ENCODE measurements at places on chromosomes 16 and 17. TPM values are rescaled to one million over a fixed set of nuclear protein-coding genes. Genes with fewer than 3 reads are reported as not detected.
A peak's percentile ranks its signal among the peaks of the same experiment; 100 is the strongest.

- no peak for DNase-seq
Observed at GRCh38 chr17:48240562-48241130, 133.1 kb downstream of the SNX11 start.

DNA sequence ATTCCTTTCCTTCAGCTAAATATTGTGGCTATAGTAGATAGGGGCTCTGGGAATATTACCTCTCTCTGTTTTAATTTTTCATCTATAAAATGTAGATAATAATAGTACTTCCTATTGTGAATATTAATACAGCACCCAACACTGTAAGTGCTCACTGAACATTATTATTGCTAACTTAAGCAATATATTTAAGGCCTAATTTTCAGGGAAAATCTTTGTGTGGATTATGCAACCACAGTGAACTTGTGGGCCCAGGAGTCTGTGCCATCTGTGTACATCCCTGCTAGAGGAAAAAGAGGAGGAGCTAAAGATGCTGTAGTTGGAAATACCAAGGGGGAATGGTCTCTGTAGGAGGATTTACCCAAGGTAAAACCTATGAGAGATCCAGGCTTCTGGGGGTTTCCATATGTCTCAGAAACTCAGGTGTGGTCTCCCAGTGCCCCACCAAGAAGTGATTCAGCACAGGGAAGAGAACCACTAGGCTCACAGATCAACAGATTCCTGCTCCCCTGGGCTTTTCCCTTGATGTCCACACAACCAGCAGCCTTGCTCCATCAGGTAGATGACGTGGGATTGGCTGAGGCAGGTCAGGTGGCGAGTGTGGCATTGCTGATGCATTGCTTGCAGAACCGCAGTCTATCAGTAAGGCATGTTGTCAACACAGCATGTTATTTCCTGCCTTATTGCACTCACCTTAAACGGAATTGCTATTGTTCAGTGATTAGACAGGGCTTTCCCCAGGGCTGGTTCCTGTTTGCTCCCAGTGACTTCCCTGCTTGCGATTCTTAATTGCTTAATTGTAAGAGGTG is 1.6 kb upstream of the N4BP1 start:
- no peak for DNase-seq

DNA sequence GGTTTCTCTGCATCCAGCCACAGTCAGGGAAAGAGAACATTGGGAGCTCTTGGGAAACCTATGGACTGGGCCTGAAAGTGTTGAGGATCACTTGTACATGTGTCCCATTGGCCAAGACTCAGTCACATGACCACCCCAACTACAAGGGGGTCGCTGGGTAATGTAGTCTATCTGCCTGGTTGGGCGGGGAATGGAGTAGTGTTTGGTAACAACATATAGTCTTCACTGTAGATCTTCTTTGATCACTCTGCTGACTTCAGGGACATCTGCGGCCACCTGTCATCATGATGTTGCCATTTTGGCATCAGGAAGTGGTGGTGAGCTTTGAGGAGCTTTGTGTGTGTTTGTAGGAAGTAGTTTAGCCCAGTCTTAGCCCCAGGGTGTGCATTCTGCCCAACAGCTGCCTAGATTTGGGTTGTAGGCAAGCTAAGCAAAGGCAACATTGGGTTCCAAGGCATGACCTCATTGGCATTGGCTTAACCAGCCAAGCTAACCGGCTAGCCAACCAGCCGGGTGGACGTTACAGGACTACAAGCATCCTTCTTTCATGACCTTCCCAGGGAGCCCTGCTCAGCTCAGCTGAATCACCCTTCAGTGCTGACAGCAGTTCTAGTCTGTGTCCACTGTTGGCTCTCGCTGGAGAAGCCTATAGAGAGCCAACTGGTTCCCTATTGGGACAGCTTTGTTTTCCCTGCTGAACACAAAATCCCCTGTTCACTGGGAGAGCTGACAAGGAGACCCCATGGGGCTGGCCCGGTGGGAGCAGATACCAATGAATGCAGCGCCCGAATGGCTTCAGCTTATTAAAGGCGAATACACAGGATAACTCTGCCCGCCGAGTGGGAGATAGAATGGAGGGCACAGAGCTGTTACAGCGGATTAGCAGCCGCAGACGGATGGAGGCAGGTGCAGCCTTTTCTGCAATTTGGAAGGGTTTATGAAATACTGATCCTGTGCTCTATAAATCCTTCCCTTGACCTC is 178.6 kb downstream of the NTN1 start:
- no peak for DNase-seq

DNA sequence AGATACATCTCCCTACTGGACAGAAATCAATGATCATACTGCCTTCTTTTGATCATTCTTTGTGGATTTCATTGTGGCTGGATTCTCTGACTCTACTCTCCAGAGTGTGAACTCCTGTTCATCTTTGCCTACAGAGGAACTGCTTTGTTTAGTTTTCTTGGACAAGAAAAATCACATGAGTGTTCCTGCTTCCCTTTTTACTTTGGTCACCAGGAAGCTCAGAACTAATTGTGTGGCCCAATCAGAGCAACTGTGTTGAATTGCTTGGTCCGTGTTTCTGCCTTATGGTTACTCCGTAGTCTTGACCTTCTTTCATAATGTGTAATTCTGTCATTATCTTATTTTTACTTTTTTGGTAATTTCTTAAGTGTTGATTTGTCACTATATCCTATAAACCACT is 97.0 kb downstream of the MAF start:
- no peak for DNase-seq

Gene ZNF19
- total RNA-seq, result 5.1 TPM

DNA sequence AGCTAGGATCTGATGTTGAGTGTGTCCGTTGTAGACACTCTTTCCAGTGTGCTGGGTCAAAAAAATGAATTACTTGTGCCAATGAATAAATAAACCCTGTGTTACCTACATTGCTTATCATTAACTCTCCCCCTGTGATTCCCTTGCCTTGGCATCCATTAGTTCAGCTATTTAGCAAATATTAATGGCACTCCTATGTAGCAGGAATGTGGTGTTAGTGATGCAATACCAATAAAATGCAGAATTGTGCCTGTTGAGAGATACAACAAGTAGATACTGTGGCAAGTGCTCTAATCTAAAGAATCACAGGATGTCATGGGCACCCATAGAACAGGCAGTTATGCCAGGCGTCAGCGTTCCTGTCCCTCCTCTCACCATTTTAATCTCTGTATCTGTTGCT is 343.2 kb downstream of the PMP22 start:
- no peak for DNase-seq

Gene TOX3
- 7.9 TPM for total RNA-seq

DNA sequence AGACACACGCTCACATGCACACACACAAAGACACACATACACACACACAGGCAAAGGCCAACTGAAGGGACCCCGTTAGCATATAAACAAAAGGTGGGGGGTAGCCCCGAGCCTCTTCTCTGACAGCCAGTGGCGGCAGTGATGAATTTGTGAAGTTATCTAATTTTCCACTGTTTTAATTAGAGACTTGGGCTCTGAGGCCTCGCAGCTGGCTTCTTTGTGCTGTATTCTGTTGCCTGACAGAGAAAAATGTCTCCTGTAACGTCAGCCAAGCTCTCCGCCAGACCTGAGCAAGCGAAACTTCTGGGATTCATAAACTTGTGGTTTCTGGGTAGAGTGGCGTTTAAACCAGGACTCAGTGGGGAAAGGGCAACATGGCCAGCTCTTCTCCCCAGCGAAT is 113.9 kb upstream of the FOXF1 start:
- no peak for DNase-seq

DNA sequence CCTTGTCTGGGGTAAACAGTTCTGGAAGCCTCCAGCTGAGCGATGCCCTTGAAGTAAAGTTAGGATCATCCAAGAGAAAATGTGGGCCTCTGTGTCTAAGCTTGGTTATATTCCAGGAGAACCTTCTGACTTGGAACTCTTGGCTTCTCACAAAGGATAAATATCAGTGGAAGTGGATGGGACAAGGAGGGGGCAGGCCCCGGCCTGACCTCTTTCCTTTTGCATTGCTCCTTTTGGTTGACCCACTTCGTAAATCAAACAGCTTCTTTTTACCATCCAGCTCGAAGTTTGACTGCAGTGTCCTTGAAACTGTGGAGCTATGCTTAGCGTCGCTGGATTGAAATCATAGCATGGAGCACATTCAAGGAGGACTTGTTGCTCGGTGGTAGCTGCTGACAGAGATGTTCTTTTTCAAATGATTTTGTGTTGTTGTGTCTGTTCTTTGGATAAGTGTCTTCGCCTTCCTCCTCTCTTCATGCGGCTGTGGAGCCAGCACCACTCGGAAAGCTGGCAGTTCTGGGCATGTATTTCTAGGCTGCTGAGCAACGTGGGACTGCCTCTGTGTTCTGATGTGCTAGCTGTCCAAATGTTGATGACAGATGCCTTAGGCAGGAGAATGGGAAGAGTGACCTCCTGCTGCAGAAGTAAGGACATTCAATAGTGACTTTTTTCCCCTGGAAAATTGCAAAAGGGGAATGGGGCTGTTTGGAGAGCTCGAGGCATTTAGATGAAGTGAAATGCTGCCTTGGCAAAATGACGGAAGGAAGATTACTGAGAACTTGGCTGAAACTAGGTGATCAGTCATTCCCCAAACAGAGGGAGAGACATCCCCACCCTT is 4.5 kb downstream of the MINK1 start:
- DNase-seq, result no peak

- no peak for DNase-seq
Observed at GRCh38 chr17:51085150-51085805, 35.4 kb downstream of the SPAG9 start.

DNA sequence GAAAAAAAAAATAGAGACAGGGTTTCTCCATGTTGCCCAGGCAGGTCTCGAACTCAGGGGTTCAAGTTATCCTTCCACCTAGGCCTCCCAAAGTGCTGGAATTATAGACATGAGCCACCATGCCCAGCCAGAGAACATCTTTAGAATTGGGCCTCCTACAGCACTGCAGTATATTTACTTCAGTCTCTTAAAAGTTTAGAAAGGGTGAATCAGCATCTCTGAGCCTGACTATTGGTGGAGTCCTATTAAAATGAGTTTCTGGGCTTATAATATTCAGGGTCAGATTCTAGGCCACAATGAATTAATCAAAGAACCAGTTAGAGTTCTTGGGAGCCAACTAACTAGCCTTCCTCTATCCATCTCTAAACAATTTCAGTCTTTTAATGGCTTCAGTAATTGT is 22.8 kb downstream of the TADA2A start:
- no peak for DNase-seq

Gene CRYM
- total RNA-seq, result 2.0 TPM

DNA sequence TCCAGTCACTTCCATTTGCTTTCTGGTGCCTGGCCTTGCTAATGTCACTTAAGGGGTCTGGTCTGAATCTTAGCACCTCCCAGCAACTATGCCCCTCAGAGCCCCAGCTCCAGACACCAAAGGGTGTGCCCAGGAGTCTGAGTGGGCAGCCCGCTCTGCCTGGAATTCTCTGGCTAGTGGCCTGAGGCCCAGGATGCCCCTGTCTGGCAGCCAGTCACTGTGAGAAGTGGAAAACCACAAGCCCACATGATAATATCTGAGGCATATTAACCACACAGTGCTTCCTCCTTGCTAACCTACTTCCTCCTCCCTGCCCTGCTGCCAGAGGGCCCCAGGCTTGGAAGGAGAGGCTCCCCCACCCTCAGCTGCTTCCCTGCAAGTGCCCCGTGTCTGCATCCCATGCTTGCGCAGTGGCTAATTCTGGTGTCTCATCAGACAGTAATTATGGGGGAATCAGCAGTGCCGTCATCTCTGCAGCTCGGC is 14.0 kb downstream of the SRCIN1 start:
- DNase-seq, result peak; percentile 18

DNA sequence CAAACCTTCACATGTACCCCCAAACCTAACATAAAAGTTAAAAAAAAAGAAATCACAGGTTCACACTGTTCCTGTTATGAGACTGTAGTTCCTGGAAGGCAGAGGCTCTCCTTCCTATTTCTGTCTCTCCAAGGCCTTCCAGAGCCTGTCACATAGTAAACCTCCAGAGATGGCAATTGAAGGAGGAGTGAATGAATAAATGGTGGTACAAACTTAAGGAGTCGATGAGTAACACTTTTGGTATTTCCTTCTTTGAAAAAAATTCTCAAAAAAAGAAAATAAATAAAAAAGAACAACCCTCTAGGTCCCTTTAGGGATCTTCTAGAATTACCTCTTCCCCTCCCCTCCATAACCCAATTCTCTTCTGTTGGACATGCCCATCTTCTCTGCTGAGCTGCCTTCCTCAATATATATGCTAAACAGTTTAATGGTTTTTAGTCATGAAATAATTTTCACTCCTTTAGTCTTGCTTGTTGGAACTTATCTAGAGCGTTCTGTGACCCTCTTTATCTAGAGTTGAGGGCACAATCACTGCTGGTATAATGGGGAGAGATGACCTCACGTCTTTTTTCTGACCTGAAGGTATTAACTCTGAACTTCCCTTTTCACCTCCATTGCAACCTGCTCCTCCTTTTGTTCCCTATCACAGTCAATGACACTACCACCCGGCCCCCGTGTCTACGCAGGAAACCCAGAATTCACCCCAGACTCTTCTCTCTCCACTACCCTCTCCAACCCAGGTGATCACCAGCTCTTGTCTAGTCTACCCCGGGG is 1.7 kb upstream of the TAF15 start:
- DNase-seq, result no peak

GRCh38 chr16:22955461-22956070 is 141.6 kb downstream of the HS3ST2 start:
- DNase-seq, result no peak

- DNase-seq, result no peak
Observed at GRCh38 chr17:63275971-63276745, 169.9 kb downstream of the CYB561 start.

GRCh38 chr17:77323413-77324171 is 182.8 kb downstream of the SEC14L1 start:
- DNase-seq, result no peak

Gene KREMEN2
- 1.3 TPM for total RNA-seq

Data from kidney epithelial cell (primary cell).